Stimulated activated CD4-positive, alpha-beta T cell treated with anti-CD3 and anti-CD28 coated beads, Interleukin-15, amount 100 ng/mL, for 24 hours (primary cell): ENCODE measurements at places on chromosomes 2 and 18.

DNA sequence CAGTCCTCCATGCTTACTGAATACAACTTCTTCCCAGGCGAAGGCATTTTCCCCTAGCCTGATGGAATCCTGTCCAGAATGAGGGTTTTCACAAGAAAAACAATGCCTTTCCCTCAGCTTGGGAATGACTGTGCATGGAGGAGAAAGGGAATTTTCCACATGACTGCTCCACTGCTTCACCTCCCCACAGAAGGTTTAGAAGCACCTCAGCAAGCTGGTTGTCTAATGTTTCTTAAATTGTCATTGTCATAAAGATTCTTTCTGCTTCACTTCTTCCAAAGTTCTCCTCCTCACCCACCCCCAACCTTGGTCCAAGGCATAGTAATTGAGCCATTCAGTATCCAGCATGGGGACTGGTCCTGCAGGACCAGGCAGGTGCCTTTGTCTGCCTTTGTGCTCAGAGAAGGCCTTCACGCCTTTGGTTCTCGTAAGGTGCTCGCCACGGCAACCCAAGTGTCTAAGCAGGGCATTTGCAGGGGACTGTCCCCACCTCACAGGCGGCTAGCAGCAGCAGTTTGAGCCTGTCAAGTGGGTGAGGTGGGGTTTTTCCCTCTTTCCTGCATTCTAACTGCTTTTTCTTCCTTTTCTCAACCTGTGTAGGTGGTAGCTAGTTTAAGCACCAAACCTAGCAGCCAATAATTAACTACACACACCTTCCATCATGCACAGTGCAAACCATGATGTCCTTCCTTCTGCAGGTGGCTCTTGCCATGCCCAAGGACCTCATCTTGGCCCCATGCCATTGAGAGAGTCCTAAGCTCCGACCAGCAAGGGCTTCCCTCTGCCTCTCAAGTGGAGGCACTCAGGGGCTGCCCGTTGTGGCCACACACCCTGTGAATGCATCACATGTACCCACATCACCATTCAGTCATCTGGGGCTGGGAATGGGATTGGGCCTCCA is 65.7 kb upstream of the BCL2L11 start:
- peak; percentile 79 for DNase-seq

GRCh38 chr18:56381196-56381595 is 257.2 kb downstream of the TXNL1 start:
- no peak for DNase-seq

GRCh38 chr2:64779117-64779690 is 125.5 kb upstream of the SERTAD2 start:
- DNase-seq, result no peak

GRCh38 chr18:52570975-52571374 is 231.0 kb downstream of the DCC start:
- DNase-seq, result no peak

- no peak for DNase-seq
These were observed 1495.2 kb upstream of the NXPH2 start for GRCh38 chr2:140275427-140275826.

- no peak for DNase-seq
These were observed 3.8 kb upstream of the PTPN4 start for GRCh38 chr2:119755906-119756305.

- peak; percentile 80 for DNase-seq
These were observed 3.8 kb downstream of the LBH start for GRCh38 chr2:30235008-30235655.

- DNase-seq, result no peak
These were observed 865.3 kb downstream of the ERBB4 start for GRCh38 chr2:211673133-211673905.

GRCh38 chr2:219511547-219512325 is 2.5 kb upstream of the ASIC4 start:
- DNase-seq, result no peak

GRCh38 chr18:7870855-7871254 is 303.7 kb downstream of the PTPRM start:
- DNase-seq, result no peak

DNA sequence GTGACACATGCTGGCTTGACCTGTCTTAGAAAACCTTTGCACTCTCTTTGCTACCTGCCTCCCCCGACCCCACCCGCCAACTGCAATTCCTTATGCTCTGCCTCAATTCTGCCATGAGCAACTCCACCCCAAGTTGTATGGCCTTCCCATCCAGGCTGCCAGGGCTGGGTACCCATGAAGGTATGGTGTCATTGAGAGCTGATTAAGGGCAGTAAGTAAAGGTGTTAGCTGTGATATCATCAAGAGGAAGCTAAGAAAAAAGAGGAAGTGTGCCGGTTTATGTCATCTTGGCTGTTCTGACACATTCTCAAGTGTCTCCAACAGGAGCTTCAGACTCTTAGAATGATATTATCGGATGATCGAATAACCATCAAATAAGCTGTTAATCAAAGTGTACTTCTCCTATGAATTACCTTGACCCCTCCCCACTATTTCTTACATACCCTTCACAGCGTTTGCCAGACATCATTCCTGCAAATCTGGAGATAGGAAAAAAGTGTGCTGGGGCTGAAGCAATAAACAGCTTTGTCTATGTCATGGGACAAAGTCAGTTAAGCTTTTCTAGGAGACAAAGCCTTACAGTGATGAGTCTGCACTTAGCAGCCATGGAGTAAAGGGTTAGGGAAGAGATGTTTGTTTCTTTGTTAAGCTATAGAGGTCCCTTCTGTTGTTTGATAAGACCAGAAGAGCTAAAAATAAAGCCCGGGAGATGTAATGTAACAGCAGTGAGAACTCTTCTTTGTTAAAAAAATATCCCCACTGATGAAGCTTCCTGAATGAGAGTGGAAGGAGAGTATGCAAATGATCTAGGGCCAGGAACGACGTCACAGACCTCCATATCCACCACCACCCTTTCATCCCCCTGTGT is 40.4 kb upstream of the SMAD2 start:
- DNase-seq, result no peak

DNA sequence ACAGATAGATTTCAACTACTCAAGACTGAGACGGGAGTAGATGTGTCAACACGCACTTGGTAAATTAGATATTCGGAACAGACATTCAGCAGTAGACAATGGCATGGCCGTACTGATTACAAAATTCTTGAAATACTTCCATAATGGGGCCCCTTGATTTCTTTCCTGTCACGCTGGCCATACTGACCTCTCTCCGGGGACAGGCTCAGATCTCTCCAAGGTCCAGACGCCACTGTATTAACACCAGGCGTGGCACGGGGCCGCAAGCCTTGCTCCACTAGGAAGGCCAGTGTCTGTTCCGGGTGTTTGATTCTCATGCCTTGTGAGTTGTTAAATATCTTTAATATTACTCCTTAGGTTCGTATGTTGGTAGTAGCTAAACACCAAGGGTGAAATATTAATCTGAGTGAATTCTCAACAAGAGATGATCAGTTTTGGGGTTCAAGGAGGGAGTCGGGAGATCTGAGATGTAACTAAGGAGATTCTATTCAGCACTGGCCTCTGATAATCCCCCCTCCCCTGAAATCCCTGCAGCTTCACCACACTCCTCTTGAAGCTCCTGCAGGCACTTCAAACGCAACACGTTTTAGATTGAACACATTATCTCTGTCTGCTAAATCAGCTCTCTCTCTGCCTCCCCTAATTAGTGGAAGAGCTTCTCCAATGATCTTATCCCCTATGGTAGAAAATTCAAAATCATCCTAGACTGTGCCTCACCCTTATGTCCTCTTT is 2.2 kb upstream of the EHD3 start:
- DNase-seq, result no peak

- peak; percentile 63 for DNase-seq
These were observed 290.3 kb downstream of the TRIB2 start for GRCh38 chr2:13006829-13007717.

- no peak for DNase-seq
These were observed 75.1 kb upstream of the TANK start for GRCh38 chr2:161085149-161085548.

- DNase-seq, result peak; percentile 41
These were observed 5.4 kb downstream of the HS6ST1 start for GRCh38 chr2:128313091-128313836.

DNA sequence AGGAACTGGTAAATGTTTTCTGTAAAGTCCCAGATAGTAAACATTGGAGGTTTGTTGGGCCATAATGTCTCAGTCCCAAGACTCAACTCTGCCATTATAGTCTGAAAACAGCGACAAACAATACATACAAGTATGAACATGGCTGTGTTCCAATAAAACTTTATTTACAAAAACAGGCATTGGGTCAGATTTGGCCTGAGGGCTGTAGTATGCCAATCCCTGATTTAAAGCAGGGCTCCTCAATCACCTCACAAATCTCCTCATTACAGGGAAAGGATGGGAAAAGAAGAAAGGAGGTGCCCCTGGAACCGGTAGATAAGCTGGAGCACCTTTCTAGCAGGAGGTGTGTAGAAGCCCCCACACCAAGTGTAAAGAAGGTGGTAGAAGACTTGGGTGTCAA is 48.9 kb upstream of the UPP2 start:
- no peak for DNase-seq

DNA sequence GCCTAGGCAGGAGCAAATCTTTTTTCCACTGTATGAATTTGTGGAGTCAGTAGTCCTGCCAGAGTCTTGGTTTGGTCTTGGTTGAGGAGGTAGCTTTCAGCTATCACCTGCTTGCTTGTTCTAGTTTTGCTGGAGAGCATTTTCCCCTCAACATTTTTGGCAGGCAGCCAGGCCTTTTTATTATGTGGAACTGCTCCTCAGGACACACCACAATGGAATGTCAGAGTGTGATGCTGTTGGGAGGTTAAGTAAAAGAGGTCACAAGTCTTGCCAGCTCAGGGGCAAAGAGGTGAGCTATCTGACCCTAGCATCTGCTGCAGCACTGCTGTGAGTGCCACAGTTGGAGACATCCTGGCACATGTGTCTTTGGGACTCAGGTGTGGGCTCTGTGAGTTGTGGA is 258.0 kb downstream of the CNTNAP5 start:
- DNase-seq, result no peak

DNA sequence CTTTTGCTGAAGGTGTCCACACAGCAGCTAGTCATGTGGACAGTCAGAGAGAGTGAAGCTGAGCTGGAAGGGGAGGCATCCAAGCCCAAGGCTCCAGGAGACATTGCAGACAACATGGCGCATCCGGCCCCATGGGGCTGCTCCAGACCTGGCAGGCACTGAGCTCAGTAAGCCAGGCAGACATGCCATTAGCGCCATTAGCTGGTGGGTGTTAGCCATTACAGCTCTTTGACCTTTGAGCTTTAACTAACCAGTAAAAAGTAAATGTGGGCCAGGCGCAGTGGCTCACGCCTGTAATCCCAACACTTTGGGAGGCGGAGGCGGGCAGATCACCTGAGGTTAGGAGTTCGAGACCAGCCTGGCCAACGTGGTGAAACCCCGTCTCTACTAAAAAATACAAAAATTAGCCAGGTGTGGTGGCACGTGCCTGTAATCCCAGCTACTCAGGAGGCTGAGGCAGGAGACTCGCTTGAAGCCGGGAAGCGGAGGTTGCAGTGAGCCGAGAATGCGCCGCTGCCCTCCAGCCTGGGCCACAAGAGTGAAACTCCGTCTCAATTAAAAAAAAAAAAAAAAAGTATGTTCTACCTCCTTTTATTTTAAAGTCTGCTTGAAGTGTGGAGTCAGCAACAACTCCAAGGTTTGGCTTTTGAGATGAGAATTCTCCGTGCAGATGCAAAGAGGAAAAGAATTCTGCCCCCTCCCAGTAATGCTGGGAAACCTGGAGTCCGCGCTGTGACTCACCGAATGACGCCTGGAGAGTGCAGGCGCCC is 69.4 kb downstream of the TWSG1 start:
- DNase-seq, result peak; percentile 6

DNA sequence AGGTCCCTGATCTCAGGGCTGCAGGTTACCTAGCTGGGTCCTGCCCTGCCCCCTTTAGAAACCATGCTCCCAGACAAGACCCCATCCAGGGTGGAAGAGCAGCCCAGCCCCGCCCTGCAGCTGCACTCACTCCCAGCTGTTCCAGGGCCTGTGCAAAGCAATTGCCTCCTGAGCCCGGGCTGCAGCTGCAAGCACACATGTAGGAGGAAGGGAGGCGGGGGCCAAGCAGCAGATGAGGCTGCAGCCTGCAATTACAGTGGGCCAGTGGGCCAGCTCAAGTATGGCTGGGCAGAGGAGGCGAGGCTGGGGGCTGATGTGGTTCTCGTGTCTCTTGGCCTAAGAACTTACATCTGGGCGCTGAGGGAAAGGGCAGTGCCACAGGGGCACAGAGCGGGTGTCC is 65.4 kb upstream of the TUBA3E start:
- DNase-seq, result no peak
